ENCODE measurements at places on chromosomes 2 and 18. TPM values are rescaled to one million over a fixed set of nuclear protein-coding genes. Genes with fewer than 3 reads are reported as not detected.

EVX2 gene
- total RNA-seq, result not detected

DYNAP gene
- total RNA-seq, result not detected

ERBB4 gene
- total RNA-seq, result 22.6 TPM

LBX2 gene
- total RNA-seq, result 1.8 TPM

ST6GAL2 gene
- 2.5 TPM for total RNA-seq

ACADL gene
- 41.6 TPM for total RNA-seq

MAL gene
- 21.2 TPM for total RNA-seq

REEP1 gene
- 7.8 TPM for total RNA-seq

REG1B gene
- total RNA-seq, result not detected

COPS8 gene
- 40.9 TPM for total RNA-seq

MLPH gene
- 423 TPM for total RNA-seq

DNA sequence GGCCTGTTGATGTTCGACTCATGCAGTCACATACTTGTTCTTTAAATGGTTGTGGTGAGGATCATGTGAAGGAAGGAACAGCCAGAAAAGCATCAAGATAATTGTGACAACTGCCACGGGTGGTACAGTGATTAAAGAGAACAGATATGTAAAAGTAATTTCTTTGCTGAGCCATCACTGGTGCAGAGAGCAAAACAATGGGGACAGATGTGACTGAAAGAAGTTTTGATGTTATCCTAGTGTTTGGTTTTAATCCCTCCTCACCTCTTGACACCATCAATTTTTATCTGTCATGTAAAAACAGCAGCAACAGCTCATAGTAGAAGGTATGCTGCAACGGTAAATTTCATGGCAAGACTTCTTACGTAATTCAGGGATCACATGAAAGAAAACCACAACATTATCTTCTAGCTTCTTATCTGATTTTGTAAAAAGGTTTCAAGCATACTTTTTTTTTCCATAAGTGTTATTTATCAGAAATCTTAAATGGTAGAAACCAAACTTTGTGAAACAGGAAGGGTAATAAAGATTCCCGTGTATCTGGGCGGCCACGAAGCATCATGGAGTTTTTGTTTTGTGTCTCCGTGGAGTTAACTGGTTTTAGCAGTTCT lies 65.2 kb downstream of the PLCL1 start:
- DNase-seq, result no peak

DNA sequence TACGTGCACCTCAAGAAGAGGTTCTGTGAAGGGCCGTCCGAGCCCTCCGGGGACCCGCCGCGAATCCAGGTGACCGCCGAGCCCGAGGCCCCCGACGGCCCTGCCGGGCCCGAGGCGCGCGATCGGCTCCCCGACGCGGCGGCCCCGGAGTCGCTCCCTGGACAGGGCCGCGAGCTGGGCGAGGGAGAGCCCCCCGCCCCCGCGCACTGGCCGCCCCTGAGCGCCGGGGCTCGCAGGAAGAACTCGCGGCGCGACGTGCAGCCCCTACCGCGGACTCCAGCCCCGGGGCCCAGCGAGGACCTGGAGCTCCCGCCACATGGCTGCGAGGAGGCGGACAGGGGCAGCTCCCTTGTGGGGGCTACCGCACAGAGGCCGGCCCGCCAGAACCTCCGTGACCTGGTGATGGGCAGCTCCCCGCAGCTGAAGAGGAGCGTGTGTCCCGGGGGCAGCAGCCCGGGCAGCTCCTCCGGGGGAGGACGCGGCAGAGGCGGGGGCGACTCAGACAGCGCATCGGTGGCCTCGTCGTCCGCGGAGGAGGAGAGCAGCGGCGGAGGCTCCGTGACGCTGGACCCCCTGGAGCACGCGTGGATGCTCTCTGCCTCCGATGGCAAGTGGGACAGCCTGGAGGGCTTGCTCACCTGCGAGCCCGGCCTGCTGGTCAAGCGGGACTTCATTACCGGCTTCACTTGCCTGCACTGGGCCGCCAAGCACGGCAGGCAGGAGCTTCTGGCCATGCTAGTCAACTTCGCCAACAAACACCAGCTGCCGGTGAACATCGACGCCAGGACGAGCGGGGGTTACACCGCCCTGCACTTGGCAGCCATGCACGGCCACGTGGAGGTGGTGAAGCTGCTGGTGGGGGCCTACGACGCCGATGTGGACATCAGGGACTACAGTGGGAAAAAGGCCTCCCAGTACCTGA lies 812 bp downstream of the SOWAHC start:
- peak; percentile 77 for DNase-seq

DNA sequence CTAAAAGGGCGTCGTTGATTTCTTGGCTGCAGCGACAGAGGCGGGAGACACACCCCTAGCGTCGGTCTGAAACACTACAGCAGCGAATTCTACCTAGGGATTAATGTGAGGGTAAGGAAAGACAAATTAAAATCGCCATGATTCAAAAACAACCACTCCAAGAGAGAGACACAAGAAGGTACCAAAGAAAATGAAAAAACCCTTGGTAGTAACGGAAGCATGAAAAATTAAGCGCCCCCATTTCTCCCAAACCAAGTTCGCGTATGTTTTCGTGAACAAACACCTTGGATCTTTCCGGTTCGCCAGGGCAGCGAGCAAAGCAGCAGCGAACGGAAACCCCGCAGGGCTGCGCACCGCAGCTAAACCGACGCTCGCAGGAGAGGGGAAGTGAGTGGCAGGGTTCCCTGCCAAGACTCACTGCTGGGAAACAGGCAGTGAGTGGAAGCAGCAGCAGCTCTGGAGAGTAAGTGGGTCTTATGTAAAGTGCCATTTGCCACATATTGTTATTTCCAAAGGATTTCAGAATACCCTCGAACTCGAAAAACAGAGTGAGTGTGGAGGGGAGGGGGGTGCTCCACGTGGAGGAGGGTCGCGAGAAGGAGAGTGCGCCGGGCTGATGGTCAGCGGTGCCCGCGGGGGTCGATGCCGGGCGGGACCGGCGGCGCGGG lies 1.0 kb downstream of the PPP3R1 start:
- DNase-seq, result peak; percentile 79

DNA sequence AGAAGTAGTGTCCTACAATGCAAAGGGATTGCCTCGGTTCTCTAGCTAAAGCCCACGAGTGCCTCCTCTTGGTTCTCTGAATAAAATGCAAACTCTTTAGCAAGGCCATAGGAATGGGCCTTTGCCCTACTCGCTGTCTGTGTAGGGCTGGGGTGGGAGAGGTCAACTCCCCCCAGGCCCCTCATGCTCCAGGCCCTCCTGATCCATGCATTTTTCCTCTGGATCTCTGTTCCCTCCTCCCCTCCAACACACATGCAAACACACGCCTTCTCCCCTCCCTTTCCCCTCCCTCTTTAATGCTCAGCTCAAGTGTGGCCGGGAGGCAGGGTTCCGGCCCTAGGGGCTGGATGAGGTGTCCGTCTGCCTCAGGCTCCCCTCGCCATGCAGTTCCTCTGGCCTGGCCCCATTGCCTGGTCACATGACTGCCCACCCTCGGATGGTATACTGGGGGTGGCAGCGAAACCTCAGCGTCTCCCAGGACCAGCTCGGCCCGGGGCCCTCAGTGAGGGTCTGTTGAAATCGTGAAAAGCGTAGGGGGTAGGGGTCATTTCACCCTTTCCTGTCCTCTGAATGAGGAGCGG lies 14.9 kb upstream of the KLF11 start:
- DNase-seq, result no peak

GRCh38 chr2:182890773-182891378 lies 24.4 kb upstream of the FRZB start:
- DNase-seq, result no peak

- no peak for DNase-seq
Observed at GRCh38 chr2:199818026-199818425, 33.0 kb downstream of the FTCDNL1 start.

DNA sequence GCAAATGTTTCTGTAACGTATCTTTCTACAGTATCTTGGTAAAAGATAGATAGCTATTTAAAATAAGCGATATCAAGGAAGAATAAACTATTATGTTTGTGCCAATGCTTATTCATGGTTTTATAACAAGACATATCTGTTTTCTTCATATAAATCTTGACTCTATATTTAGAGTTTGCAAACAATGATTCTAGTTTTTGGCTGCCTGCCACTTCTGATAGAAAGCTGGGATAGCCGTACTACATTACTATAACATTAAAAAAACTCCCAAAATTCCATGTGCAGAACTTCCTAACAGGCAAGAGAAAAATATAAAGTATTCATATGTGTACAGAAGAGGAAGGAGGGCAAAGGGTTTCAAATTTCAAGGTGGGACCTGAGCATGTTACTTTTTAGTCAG lies 985.0 kb downstream of the BCL11A start:
- DNase-seq, result no peak

DNA sequence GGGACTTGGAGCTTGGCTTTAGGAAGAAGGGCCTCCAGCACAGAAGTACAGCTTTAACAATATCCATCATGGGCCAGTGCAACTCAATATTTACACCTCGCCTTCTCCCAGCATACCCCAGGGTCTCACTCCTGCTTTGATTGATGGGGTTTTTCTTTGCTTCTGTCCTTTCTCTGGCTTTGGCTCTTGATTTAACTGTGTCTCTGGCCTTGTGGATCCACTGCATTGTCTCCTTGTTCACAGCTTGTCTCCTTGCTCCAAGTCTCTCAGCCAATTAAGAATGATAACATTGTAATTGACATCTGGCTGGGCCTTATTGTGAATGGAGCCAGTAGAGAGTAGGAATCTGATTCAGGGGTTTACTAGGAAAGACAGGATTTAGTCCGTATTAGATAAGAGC lies 1019.5 kb downstream of the TMEM182 start:
- DNase-seq, result no peak

- DNase-seq, result no peak
Observed at GRCh38 chr18:43049021-43049420, 66.5 kb downstream of the RIT2 start.

DNA sequence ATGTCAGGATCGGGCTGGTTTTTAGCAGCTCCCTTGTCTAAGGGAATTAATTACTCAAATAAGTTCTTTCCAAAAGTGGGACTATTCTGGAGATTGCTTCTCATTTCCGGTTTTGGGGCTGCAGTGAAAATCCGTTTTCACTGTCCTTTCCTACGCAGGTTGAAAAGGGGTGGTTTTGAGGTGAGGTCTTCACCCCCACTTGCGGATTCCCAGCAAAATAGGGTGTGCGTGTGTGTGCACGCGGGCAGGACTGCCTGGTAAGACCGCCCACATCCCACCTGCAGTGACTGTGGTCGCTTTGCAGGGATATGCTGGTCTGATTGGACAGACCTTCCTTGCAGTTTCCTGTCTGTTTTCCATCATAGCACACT lies 472 bp upstream of the PLEKHM3 start:
- peak; percentile 62 for DNase-seq

- DNase-seq, result no peak
Observed at GRCh38 chr18:67509741-67510391, 6.7 kb downstream of the DSEL start.

DNA sequence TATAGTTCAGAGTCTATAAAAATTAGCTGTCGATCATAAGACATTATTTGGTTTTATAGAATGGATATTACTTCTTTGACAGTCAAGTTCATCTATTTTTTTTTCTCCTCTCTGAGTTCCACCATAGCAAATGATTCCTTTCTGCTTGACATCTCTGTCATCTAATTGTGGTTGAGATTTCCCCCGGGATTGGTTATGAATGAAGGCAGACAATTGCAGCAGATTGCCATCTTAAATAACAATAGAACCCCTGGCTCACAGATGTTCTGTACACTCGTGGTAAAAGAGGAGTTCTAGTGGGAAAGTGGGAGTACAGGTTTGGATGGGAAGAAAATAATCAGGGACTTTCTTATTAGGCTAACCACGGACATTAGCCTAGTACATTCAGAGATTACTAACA lies 292.1 kb upstream of the NRXN1 start:
- DNase-seq, result no peak

GRCh38 chr2:164538240-164538866 lies 82.9 kb downstream of the GRB14 start:
- no peak for DNase-seq

DNA sequence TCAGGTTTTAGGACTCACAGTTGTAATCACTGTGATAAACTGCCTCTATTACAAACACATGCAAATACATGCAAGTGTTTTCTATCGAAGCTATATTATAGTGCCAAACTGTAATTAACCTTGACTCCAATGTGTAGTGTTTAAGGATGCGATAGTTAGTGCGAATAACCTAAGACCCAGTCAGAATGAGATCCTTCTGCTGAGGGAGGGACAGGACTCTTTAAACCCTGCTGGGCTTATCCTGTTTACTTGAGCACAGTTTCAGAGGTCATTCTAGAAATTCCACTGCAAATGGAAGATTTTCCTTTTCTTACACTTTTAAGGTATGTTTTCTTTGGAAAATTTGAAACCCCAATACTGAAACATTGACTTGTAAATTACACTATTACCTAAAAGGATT lies 68.2 kb downstream of the CALCRL start:
- no peak for DNase-seq

DNA sequence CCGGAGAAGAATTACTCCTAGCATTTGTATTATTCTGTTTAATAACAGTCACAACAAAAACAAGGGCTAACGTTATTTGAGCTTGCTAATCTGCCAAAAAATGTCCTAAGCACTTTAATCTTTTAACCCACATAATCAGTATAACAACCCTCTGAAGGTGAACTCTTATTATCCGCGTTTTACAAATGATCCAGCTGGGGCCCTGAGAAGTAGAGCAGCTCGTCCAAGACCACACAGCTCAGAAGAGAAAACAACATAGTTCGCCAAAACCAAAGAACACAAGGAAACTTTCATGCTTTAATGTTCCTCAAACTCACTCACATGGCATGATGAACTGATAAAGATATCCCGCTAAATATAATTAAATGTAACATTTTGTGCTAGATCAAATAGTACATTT lies 159.7 kb upstream of the ZNF236 start:
- DNase-seq, result no peak

GRCh38 chr2:48541666-48542389 lies 11.9 kb downstream of the STON1 start:
- no peak for DNase-seq

GRCh38 chr2:137910641-137911040 lies 53.6 kb upstream of the HNMT start:
- DNase-seq, result no peak

DNA sequence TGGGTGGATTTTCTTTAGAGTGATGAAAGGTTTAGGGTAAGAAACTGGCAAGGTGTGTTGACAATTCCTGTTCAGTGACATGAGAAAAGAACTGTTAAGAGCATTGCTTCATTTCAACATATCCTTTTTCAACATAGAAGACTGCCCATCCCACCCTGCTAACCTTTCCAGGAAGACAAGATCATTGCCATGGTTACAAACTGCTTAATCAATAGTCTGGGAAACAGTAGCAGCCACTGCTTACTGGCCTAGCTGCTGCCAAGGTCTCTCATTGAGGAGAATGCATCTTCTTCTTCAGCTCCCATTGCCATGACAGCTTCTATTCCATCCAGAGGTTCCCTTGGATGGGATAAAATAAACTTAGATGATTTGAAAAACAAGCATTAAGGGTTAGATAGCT lies 212.1 kb downstream of the LRRTM1 start:
- no peak for DNase-seq

GRCh38 chr18:30683836-30684235 lies 358.7 kb downstream of the DSC3 start:
- DNase-seq, result no peak

DNA sequence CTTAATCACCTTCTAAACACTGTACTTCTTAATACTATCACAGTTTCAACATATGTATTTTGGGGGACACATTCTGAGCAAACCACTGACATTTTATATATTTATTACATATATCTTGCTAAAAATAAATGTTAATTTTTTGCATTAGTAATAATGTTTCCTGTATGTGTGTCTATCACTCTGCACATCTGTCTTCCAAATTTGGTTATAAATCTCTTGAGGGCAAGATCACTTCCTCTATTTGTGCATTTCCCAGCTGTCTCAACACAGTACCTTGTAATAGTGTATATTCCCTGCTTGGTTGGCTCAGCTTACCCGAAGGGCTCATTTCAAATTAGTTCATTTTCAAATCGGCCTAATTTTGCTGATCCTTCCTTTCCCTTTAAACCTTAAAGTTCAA lies 617.1 kb upstream of the GYPC start:
- DNase-seq, result no peak

GRCh38 chr2:108169982-108170625 lies 69.7 kb upstream of the SULT1C3 start:
- DNase-seq, result no peak

Measured in upper lobe of right lung (tissue), 1 donor.